ENCODE measurements at places on chromosomes 16 and 17.

GRCh38 chr17:68780596-68780995 lies 174.6 kb downstream of the ABCA8 start:
- no peak for DNase-seq

GRCh38 chr17:78868391-78868790 lies 27.8 kb upstream of the USP36 start:
- no peak for DNase-seq

DNA sequence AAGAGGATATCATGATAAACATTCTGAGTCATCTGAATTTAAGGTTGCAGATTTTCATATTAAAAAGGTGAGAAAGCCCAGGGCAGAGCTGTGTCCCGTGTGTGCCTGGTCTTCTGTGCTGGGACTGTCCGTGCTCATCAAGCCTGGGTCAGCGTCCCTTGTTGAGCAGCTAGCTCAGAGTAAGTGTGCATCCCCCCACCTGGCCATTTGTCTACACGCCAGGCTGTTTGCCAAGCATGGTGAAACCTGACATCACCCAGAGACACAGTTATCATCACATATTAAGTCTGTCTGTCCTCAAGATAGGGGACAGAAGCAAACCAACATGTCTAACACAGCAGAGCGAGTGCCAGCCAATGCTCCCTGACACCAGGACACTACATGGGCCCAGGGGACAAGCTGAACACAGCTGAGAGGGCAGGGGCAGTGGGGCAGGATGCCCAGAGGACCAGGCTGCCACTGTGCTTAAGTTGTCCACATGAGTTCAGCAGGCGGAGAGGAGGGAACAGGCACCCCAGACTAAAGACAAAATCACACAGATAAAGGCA lies 57.9 kb upstream of the CNEP1R1 start:
- DNase-seq: no peak

DNA sequence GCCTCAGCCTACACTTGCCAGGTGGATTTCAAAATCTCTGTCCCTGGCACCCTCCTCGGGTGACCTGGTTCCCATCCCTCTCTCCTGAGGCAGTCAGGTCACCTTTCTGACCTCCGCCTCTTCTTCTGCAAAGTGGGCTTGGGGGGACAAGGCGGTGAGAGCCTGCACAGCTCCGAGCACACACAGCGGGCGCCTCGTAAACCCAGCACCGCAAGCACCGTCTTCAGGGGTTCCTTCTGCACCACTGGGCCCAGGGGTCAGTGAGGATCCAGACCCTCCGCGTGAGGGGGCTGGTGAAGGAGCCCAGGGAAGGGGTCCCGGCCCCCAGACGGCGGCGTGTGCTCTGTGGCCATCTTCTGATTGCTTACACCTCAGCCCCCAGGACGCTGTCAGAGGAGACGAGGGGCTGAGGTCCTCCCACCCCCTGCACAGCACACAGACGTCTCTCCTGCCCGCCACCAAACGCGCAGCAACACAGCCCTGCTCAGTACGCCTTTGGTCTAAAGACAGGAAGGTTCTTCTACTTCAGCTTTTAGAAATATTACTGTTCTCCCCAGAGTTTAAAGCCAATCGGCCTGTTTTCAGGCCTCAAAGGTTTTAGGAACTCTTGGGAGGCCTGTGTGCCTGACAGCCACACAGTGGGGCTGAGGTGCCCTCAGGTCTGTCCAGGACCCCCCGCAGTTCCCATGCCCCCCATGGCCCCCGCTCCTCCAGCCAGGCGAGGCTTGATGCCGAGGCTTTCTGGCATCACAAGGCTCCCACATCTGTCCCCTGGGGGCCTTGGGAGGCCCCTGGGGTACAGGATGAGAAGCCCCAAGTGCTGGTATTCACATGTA lies 2.7 kb downstream of the CBFA2T3 start:
- no peak for DNase-seq

DNA sequence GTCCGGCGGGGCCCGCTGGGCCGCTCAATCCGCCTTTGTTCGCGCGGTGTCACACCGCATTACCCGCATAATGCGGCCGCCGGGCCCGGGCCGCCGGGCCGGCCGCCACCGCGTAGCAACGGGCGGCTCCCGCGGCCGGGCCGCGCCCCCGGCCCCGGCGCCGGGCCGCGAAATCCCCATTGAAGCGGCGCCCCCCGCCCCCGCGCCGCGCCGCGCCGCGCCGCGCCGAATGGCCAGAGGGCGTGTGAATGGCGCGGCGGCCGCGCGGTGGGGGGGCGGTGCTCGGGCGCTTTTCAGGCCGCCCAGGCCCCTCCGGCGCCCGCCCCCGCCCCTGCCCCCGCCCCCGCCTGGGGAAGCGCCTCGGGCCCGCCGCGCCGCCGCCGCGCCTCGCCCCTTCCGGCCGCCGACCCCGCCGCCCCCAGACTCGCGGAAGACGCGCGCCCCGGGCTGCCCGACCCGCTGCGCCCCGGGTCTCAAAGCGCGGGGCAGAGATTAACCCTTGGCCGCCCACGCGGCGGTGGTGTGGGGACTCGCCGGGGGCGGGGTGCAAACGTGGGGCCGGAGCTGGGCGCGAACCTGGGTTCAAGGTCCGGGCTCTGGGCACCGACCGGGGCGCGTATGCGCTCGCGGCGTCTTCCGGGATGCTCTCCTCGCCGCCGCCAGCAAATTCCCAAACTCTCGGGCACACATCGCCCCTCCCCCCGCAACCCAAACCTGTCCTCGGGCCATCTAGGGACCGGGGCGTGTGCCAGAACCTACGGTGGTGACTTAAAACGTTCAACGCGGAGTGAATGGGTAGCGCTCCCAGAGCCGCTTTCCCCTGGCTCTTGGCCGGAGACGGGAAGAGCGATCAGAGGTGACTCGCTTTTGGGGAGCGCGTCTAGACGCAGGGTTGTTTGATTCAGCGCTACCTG lies 46.7 kb downstream of the WNT3 start:
- no peak for DNase-seq

- no peak for DNase-seq
Measured at GRCh38 chr17:14301279-14302090, 604 bp downstream of the HS3ST3B1 start.

DNA sequence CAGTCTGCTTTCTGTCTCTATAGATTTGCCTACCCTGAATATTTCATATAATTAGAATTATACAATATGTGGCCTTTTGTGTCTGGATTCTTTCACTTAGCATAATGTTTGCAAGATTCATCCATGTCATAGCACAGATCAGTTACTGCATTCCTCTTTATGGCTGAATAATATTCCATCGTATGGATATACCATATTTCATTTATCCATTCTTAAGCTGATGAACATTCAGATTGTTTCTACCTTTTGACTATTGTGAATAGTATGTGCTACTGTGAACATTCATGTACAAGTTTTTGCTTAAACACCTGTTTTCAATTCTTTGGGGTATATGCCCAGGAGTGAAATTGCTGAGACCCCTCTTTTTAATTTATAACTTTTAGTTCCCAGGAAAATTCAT lies 49.4 kb upstream of the MSI2 start:
- DNase-seq: no peak

GRCh38 chr16:19745286-19746010 lies 27.4 kb downstream of the IQCK start:
- DNase-seq: peak; percentile 27

- peak; percentile 94 for DNase-seq
Measured at GRCh38 chr17:44899074-44899782, at the start of gene EFTUD2. Gene EFTUD2 (minus strand): TSS chr17:44899445. CDS start chr17:44894521, 4,924 bp downstream.

- no peak for DNase-seq
Measured at GRCh38 chr16:50173316-50173715, 20.2 kb downstream of the TENT4B start.

DNA sequence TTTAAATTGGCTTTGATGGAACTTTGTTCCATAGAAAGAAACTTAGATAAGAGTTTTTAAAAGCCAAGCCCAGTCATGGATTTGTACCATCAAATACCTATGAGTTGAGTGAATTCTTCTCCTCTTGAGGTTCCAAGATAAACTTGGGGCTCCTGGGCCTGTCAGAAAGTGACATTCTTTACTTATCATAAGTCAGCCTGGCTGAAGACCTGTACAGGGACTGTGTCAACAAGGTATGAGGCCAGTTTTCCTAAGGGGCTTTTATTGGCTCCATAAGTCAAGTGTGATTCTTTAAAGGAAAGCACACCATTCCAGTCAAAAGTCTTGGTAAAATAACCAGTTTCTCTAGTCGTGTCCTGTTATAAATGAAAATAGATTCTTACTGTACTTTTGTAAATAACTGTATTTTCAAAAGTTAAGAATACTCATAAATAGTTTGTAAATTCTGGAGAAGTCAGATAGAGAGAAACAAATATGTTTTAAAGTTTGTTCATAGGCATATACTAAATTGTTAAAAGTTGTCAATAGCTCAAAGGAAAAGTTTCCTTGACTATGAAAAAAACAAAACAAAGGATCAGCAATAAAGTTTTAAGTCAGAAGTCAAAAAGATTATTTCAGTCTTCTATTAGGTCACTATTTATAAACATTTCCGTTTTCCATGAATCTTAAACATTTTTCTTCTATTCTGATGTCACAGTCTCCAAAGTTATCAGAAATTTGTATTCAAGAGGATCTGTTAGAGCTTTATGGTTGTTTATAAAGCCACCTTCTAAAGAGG lies 22.5 kb upstream of the MYO1D start:
- no peak for DNase-seq

GRCh38 chr17:43599835-43600234 lies 53.7 kb upstream of the ETV4 start:
- DNase-seq: no peak

GRCh38 chr16:10554569-10554968 lies 25.8 kb downstream of the EMP2 start:
- no peak for DNase-seq

DNA sequence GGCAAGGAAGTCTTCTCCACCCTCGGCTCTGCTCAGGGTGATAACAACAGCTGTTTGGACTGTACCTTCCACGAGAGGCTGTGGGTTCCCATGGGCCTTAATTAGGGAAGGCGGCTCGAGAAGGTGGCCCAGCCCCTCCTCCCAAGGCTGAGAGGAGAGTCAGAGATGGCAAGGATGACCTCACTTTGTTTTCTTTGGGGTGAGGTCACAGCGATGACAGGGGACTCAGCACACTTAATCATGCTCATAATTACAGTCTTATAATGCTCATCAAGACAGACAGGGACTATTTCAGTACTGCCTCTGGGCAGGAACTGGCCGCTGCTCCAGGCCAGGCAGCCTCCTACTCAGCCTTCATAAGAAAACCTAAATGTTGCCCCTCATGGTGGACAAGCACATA lies 19.7 kb downstream of the WFDC1 start:
- DNase-seq: no peak

DNA sequence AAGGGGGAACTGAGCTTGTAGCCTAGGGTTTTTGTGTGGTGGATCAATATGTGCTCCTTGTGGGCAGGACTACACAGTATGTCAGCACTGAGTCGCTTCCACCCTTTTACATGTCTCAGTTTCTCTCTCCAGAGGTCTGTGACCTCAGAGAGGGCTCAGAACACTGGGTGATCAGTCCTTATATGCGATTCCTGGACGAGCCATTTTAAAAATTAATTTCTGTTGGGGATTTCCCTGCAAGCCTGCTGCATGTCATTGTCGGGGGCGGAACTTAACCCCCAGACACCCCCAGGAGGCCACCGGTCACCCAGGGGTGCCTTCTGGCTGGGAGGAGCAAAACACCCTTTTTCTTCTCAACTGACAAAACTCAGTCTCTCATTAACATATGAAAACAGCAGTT lies 14.1 kb downstream of the DHRS7B start:
- no peak for DNase-seq

DNA sequence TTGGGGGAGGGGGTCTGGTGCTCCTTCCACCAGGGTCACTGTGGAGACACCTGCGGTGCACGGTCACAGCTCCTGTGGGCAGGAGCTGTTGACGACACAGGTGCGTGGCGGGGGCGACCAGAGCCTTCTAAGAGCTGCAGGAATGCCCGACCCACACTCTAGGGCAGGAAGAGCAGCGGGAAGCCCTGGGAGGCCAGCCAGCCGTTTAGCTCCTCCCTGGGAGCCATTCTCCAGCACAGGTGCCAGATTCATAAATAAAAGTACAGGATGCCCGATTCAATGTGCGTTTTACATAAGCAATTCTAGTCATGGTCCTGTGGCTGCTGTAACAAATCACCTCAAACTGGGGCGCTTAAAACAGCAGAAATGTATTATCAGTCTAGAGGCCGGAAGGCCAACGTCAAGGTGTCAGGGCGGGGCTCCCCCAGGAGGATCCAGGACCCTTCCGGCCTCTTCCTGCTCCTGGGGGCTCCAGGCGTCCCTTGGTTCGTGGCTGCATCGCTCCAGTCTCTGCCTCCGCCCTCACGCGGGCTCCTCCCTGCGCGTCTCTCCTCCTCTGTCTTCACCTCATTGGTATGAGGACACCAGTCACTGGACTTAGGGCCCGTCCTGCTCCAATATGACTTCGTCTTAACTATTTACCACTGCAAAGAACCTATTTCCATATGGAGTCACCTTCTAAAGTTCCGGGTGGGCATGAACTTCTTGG lies 155.4 kb downstream of the FOXL1 start:
- DNase-seq: no peak

DNA sequence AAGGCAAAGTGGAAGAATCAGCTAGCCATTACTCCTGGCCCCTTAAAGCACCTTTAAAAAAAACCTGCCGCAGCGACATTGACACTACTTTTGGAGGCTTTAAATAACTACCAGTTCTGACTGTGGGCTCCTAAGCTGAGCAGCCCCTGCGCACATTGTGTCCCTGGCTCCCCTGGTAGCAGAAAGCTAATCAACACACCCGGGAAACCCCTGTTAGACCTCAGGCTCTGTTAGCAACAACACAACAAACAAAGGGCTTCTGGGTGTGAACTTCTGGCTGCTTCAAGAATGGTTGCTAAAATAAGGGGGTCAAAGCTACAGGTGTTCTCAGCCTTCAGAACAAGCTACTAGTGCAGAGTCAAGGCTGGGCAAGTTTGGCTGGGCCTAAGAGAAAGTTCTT lies 83.6 kb downstream of the TMEM100 start:
- no peak for DNase-seq

All from hippocampal formation (tissue), 2 donors.